Peyer's patch (tissue), 4 donors: ENCODE measurements at places on chromosomes 3 and 15. TPM values are rescaled to one million over a fixed set of nuclear protein-coding genes. Genes with fewer than 3 reads are reported as not detected.
A peak's percentile ranks its signal among the peaks of the same experiment; 100 is the strongest.

DNA sequence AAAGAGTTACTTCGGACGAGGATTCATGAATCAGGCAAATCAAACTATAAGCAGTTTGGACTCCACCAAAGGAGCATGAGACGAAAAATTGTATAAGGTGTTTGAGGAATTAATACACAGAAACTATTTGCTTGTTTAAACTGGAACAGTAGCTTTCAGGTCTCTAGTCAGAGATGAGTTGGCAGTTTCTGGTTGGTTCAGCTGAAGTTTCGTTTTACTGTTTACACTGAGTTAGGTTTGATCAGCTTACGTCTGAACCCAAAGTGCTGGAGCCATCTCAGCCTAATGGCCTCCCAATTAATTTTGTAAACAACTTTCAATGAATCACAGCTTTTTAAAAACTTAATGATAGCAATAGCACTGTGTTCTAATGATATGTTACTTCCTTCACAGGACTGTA is 703.7 kb downstream of the NLGN1 start:
- no peaks in the 10 kb centered on the region for H3K4me1 ChIP-seq
- DNase-seq: no peak
- H3K4me3 ChIP-seq: no peak overlapping the region
- no peaks in the 10 kb centered on the region for H3K27me3 ChIP-seq
- no peaks in the 10 kb centered on the region for H3K36me3 ChIP-seq

GRCh38 chr3:62416144-62416543 is 42.8 kb upstream of the FEZF2 start:
- H3K27ac ChIP-seq: no peak overlapping the region
- no peaks in the 10 kb centered on the region for H3K36me3 ChIP-seq
- no peaks in the 10 kb centered on the region for H3K4me1 ChIP-seq
- H3K4me3 ChIP-seq: no peak overlapping the region
- no peaks in the 10 kb centered on the region for H3K27me3 ChIP-seq

DNA sequence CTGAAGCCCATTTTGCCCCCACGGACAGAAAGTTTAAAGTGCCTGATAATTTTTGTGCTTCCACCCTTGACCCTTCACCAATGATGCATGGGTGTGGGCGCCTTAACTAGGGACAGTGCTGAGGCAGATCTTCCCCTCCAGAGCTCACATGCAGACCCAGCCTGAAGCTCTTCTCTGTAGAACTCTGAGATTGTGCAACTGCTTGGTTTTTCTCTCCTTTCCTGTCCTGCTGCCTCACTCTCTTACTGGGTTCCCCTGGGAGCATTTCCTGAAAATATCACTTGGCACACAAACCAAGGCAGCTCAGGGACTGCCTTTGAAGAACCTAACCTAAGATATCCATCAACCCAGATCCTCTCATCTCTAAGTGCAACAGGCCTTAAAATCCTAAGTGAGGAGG is 220.3 kb upstream of the STT3B start:
- H3K4me1 ChIP-seq: no peaks in the 10 kb centered on the region
- H3K27me3 ChIP-seq: no peaks in the 10 kb centered on the region
- no peaks in the 10 kb centered on the region for H3K36me3 ChIP-seq
- H3K4me3 ChIP-seq: no peak overlapping the region
- H3K27ac ChIP-seq: no peak overlapping the region

DNA sequence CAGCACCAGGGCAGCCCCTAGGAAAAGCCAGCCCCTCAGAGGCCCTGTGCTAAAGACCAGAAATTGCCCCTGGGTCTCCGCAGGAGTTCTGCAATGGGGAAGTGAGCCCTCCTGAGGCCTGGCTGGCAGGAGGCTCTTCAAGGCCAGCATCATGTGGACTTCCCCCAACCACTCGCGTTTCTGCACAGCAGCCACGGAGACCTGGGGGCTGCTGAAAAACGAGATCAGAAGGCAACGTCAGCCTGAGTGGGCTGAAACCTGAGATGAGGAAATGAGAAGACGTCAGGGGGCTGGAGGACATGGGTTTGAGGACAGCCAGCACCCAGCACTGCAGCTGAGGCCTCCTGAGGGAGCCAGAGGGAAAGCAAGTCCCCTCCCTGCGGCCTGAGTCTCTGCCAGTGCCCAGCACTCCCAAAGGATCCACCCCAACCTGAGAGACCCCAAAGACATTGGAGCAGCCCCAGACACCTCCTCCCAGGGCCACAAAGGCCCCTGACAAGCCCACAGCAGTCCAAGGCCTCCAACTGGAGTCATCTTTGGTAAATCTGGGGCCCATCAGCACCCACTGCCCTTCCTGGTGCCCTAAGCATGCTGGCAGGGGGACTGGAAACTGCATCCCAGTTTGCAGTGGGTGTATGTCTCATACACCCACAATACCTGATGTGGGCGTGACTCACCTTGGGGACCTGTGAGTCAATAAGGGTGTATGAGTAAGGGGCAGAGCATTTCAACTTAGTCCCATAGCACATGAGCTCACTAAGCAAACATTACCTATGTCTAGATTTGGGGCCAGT is 29.2 kb upstream of the CYP11A1 start:
- H3K27ac ChIP-seq: peak overlapping the region; percentile 83
- DNase-seq: peak; percentile 82
- H3K4me1 ChIP-seq: peaks cover 9% of the 10 kb centered on the region

- no peaks in the 10 kb centered on the region for H3K36me3 ChIP-seq
- DNase-seq: no peak
- peak overlapping the region; percentile 20 for H3K4me3 ChIP-seq
- peaks cover 60% of the 10 kb centered on the region for H3K4me1 ChIP-seq
- peak overlapping the region; percentile 78 for H3K27ac ChIP-seq
These were observed 11.3 kb downstream of the SEMA4B start for GRCh38 chr15:90212221-90213098.

DNA sequence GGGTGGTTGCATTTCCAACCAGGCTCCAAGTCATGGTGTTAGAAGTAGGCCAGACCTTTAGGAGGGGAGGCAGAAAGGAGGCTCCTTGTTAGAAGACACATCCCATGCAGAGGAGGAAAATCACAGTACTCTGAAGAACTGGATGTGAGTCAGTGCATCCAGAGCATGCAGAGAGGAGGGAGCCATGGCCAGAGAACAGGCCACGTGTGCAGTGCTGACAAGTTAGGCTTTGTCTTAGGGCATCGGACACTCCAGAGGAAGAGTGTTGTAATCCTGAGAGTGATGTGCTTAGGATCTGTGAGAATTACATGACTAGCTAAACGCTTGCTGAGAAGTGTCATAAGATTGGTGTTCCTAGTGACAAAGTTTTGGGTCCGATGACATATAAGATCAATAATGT is 456.5 kb upstream of the THRB start:
- H3K27ac ChIP-seq: no peak overlapping the region
- H3K36me3 ChIP-seq: no peaks in the 10 kb centered on the region
- H3K4me3 ChIP-seq: no peak overlapping the region
- H3K27me3 ChIP-seq: no peaks in the 10 kb centered on the region
- no peak for DNase-seq
- no peaks in the 10 kb centered on the region for H3K4me1 ChIP-seq

- DNase-seq: no peak
- H3K36me3 ChIP-seq: no peaks in the 10 kb centered on the region
- no peaks in the 10 kb centered on the region for H3K27me3 ChIP-seq
- H3K27ac ChIP-seq: no peak overlapping the region
- H3K4me3 ChIP-seq: no peak overlapping the region
These were observed 157.0 kb downstream of the GABRG3 start for GRCh38 chr15:27127815-27128570.

GRCh38 chr3:122112754-122113153 is 57.6 kb downstream of the CD86 start:
- no peaks in the 10 kb centered on the region for H3K27me3 ChIP-seq
- H3K36me3 ChIP-seq: no peaks in the 10 kb centered on the region
- H3K4me3 ChIP-seq: no peak overlapping the region
- no peak overlapping the region for H3K27ac ChIP-seq
- no peak for DNase-seq

DNA sequence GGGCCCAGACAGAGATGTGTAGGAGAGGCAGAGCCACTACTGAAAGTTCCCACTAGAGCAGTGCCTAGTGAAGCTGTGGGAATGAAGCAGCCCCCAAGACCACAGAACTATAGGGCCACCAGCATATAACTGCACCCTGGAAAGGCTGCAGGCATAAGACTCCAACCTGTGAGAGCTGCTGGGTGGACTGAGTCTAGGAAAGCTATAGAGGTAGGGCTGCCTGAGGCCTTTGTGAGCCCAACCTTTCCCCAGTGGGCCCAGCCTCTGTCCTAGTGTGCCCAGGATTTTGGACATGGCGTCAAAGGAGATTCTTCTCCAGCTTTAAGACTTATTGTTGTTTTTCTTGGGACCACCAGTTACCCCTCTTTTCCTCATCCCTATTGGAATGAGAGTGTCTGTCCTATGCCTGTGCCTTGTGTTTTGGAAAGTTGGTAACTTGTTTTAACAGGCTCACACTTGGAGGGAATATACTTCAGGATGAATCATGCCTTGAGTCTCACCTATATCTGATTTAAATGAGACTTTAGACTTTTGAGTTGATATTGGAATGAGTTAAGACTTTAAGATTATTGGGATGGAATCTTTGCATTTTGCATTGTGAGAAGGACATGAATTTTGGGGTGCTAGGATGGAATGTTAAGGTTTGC is 28.1 kb downstream of the SLMAP start:
- no peak overlapping the region for H3K27ac ChIP-seq
- H3K27me3 ChIP-seq: no peaks in the 10 kb centered on the region

DNA sequence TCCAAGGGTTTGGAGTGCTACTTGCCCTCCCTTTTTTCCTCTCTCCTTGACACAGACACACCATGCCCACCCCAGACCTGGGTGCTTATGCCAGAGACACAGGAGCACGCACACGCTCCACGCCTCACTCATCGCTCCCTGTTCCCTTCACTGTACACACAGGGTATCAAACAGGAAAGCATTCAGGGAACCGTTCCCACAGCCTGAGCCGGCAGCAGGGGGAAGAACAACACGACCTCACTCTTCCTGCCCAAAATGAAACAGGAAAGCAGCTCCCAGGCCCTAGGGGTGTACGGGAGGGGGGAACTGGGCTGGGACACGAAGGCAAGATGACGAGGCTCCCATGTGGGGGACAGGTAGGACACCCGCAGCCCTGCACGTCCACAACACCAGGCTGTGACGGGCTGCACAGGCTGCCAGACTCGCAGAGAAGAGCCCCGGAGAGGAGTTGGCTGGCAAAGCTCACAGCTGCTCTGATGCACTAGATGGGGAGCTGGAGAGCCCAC is 11.2 kb downstream of the DLL4 start:
- H3K36me3 ChIP-seq: no peaks in the 10 kb centered on the region
- H3K4me1 ChIP-seq: no peaks in the 10 kb centered on the region
- DNase-seq: no peak
- no peaks in the 10 kb centered on the region for H3K27me3 ChIP-seq
- H3K4me3 ChIP-seq: no peak overlapping the region

- peak within 1 kb of the TSS; percentile 64 for H3K27ac ChIP-seq
- no peaks in the 10 kb centered on the region for H3K27me3 ChIP-seq
- H3K4me3 ChIP-seq: peak within 1 kb of the TSS; percentile 23
These were observed at the start of gene C15orf62 for GRCh38 chr15:40769274-40770146. Gene C15orf62 (plus strand): TSS chr15:40769980. CDS start chr15:40770496, 516 bp downstream.

GRCh38 chr15:33964665-33965040 is 3.6 kb upstream of the CHRM5 start:
- no peak for DNase-seq
- no peaks in the 10 kb centered on the region for H3K36me3 ChIP-seq
- no peak overlapping the region for H3K4me3 ChIP-seq
- H3K27ac ChIP-seq: no peak overlapping the region
- no peaks in the 10 kb centered on the region for H3K4me1 ChIP-seq

GRCh38 chr3:128770387-128770786 is 44.4 kb downstream of the RAB7A start:
- peaks cover 13% of the 10 kb centered on the region for H3K4me1 ChIP-seq
- no peak for DNase-seq
- H3K4me3 ChIP-seq: no peak overlapping the region
- no peaks in the 10 kb centered on the region for H3K36me3 ChIP-seq
- no peak overlapping the region for H3K27ac ChIP-seq

DNA sequence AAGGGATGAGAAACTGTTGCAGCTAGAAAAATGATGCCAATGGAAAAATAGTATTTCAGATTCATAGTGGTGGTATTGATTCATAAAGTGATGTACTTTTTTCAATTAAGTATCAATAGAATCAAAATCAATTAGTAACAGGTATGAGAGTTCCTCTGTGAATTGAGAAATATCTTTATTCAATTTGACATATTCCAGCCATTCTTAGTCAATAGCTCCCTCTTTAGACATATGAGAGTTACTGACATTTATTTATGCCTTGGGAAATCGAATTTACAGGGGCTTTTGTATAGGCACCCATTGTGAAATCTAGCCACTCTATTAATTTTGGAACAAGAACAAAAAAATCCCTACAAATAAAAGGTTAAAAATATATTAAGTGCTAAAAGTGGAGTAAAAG is 386.9 kb upstream of the CNTN3 start:
- H3K27me3 ChIP-seq: no peaks in the 10 kb centered on the region
- DNase-seq: no peak
- H3K27ac ChIP-seq: no peak overlapping the region

- H3K4me1 ChIP-seq: no peaks in the 10 kb centered on the region
- no peaks in the 10 kb centered on the region for H3K27me3 ChIP-seq
- H3K36me3 ChIP-seq: no peaks in the 10 kb centered on the region
These were observed 12.0 kb downstream of the RAB6B start for GRCh38 chr3:133883641-133884040.

GRCh38 chr3:45666757-45667431 is 22.3 kb upstream of the SACM1L start:
- no peaks in the 10 kb centered on the region for H3K4me1 ChIP-seq
- H3K36me3 ChIP-seq: peaks cover 33% of the 10 kb centered on the region
- no peak for DNase-seq
- no peaks in the 10 kb centered on the region for H3K27me3 ChIP-seq

DNA sequence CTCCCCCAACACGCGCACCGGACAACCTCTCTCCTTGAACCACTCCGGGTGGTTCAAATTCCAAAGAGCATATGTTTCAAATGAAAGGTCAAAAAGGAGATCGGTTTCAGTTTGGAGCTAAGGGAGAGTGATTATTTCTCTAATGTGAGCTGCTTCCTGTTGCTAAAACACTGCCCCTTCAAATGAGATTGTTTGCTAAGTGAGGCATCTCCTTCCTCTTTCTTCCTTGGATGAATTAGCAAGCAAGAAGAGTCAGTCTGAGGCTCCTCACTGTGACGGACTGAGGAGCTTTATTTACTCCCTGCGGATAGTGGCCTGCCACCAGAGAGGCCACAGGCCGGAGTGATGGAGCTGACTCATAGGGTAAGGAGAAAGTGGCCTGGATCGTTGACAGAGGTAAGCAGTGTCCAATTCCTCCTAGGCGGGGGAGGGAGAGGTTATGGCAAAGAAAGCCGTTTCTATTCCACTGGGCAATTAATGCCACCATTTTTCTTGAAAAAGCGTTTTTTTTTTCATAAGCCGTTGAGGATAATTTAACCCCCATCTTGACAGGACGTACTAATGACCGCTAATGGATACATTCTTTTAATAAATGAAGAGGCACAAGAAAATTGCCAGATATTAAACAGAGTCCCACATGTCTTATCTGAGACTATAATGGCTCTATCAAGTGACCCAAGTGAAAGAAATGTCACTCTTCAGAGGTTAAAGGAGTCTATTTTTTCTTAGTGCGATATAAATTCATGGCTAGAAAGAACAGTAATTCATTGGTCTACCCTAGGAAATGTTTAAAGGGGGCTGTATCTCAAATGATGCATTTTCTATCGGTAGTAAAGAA is 167.0 kb upstream of the ANKRD28 start:
- DNase-seq: no peak
- H3K27ac ChIP-seq: no peak overlapping the region
- H3K36me3 ChIP-seq: no peaks in the 10 kb centered on the region
- H3K27me3 ChIP-seq: no peaks in the 10 kb centered on the region

Gene GUCA1C
- total RNA-seq: not detected

Gene CRTAP
- 50.8 TPM for total RNA-seq

Gene GOLGA8M
- total RNA-seq: 2.7 TPM

Gene SSR3
- 78.4 TPM for total RNA-seq

Gene RTP1
- not detected for total RNA-seq

Gene UACA
- 59.1 TPM for total RNA-seq

Gene MYO5C
- total RNA-seq: 52.8 TPM

Gene FSTL1
- total RNA-seq: 51.6 TPM

Gene FBN1
- total RNA-seq: 42.8 TPM

Gene BCHE
- total RNA-seq: 0.67 TPM

Gene ZIC4
- not detected for total RNA-seq

Gene RGMA
- total RNA-seq: 18.8 TPM

Gene CPN2
- total RNA-seq: not detected
